ENCODE measurements at places on chromosomes 12 and 14.

GRCh38 chr14:34252227-34252626 lies 209.8 kb downstream of the SPTSSA start:
- DNase-seq, result no peak

- DNase-seq, result no peak
These were observed 15.0 kb upstream of the TMEM30B start for GRCh38 chr14:61296151-61296550.

DNA sequence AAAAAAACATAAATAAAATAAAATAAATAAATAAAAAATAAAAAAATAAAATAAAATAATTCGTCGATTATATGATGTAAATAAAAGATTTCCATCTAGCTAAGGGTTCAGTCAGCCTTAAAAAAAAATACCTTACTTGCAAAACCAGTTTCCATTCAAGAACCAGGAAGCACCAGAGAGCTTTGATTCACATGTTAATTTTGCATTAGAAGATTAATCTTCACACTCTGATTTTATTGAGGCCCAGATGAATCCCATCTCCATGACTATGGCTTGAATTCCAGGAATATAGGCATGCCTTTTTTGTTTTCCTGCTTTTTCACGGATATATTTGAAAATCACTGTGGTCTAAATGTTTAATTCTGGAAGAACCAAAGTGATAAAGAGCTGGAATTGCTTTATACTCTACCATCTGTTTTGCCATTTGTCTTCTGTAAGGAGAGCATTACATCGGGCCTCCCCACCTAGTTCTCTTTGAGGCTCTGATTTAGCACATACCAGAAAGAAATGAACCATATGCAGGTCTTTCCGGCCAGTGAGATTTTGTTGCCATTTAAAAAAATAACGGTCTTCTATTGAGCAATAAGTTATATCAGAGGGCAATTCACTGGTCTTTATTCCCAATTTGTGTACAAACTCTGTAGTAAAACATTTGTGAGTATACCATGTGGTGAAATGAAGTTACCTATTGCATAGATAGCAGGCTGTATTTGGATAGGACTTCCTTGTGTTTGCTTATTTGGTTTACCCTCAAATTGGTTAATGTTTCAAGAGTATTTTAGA lies 175.5 kb downstream of the AEBP2 start:
- peak; percentile 52 for DNase-seq

DNA sequence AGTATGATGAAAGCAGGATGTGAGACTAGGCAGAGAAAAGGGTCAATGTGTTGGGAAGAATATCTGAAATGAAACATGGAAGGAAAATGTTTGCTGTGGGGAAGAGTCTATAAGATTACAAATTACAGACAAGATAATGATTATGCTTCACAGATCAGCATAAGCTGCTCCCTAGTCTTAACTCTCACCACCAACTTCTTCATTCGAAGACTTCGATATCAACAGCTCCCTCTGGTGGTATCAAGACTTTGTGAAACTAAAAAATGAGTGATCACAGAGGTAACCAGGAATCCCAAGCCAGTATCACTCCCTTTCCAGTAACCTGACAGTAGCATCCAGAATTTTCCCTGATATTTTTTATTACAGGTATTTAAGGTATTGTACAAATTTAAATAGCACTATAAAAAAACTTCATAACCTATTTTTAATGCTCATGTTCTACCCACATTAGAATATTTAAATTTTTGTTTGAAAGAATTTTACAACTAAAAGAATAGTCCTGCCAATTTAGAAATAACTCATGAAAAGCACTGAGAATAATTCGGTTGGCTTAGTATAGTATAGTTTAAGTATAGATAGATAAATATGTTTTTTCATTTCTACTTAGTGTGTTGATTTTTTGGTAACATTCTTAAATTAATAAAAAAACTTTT lies 84.4 kb downstream of the C2CD5 start:
- DNase-seq, result peak; percentile 86

DNA sequence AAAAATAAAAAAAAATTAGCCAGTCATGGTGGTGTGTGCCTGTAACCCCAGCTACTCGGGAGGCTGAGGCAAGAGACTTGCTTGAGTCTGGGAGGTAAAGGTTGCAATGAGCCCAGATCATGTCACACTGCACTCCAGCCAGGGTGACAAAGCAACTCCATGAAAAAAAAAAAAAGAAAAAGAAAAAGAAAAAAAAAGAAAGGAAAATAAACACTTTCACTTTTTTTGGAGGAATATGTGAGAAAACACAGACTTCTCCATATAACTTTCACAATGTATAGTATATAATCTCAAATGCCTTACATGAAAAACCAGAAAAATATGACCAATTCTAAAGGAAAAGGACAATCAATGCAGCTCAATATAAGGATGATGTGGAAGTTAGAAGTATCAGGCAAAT lies 8.9 kb downstream of the CLECL1 start:
- no peak for DNase-seq

- DNase-seq, result peak; percentile 85
These were observed 117.6 kb downstream of the SCARB1 start for GRCh38 chr12:124745891-124746570.

DNA sequence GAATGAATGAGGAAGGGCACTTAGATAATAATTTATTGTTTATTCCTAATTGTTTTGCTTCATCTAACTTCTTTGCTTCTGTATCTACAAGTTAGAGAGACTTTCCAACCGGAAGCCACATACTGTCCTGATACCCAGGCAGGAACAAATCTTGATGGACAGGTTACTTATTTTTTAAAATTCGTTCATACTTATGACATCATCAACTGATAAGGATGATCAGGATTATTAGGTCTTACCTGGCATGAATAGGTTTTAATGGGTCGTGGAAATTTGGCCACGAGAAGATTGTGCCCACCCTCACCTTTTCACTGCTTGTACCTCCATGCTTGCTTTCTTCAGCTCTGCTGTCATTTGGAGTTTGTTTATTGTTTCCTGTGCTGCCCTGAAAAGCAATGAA lies 39.3 kb downstream of the SNRPF start:
- no peak for DNase-seq

DNA sequence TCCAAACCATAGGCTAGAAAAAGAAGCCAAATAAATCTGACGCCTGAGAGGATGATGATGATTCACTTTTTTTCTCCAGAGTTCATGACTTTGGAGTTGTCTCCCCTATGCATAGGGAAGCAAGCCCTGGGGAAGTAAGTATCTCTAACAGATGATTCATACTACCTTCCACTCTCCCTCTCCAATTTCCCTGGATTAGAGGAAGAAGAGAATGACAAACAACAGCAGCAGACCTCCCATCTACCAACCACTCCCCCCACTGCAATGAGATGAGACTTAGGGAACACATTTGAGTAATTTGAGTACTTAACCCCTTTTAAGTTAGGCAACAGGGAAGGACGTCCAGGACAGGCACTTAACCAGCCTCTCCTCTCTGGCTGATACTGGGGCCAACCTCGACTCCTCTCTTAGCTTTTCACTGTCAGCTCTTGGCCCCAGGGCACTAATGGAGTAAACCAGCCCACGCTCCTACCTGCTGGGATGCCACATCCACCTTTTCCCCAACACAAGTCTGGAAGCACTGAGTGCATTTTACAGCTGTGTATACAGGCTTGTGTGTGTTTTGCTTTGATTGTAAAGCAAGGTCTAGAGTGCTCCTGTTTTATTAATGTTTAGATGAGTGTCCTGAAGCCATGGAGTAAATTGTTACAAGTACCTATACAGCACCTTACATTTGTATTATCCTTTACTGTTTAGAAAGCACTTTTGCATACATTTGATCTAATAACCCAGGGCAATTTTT lies 180.7 kb downstream of the PHLDA1 start:
- DNase-seq, result peak; percentile 60

GRCh38 chr12:32512379-32512778 lies 113.0 kb downstream of the FGD4 start:
- DNase-seq, result no peak

DNA sequence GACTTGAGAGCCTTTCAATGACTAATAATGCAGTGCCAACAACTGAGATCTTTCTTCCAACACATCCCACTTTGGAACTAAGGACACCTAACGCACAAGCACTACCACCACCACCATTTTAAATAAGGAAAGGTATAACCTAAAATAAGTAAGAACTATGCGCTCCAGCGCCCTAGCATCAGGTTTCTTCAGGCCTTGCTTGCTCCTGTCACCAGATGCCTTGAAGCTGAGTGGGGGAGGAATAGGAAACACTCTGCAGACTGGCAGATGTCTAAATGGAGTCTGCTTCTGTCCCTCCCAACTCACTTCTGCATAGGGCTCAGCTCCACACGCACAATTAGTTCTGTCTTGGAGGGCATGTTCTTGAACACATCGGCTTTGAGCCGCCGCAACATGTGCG lies 15.1 kb downstream of the CHD4 start:
- no peak for DNase-seq

GRCh38 chr14:49865431-49865859 lies 12.9 kb upstream of the NEMF start:
- DNase-seq, result peak; percentile 78

- DNase-seq, result peak; percentile 61
These were observed 74.7 kb downstream of the NOC4L start for GRCh38 chr12:132218915-132219314.

DNA sequence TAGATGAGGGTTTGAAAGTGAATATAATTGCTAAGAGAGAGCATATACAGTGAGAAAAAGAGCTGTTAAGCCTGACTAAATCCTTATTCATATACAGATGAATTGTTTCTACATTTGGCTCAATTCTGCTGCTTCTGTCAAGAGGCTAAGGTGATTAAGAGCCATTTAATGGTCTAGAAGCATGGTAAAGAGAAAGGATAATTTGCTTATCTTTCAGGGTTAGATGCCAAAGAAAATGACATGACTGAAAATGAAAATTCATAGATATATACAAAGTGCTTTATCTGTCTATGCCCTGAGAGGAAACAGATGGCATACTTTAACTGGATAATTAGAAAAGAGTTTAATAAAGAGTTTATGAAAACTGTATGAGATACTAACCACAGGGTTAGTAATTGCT lies 834.9 kb downstream of the SLC6A15 start:
- no peak for DNase-seq

DNA sequence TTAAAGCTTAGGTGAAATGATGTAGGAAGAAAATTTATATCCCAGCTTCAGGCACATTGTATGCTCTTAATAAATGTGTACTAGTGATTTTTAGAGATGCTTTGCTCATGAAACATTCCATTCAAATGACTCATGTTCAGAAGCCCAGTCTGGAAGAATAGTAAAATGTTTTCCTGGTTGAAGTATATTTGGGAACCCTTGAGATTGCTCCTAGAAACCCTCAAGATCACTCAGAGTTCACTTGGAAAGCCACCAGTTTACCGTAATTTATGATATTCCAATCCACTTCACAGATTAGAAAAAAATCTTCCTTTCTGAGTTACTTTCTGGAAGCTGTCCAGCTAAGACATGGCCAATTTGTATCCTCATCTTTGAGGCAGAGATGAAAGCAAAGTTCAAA lies 186.4 kb downstream of the SYT10 start:
- no peak for DNase-seq

- DNase-seq, result no peak
These were observed 6.4 kb upstream of the GPHN start for GRCh38 chr14:66501592-66501991.

GRCh38 chr14:51621654-51622053 lies 30.1 kb upstream of the FRMD6 start:
- DNase-seq, result no peak

DNA sequence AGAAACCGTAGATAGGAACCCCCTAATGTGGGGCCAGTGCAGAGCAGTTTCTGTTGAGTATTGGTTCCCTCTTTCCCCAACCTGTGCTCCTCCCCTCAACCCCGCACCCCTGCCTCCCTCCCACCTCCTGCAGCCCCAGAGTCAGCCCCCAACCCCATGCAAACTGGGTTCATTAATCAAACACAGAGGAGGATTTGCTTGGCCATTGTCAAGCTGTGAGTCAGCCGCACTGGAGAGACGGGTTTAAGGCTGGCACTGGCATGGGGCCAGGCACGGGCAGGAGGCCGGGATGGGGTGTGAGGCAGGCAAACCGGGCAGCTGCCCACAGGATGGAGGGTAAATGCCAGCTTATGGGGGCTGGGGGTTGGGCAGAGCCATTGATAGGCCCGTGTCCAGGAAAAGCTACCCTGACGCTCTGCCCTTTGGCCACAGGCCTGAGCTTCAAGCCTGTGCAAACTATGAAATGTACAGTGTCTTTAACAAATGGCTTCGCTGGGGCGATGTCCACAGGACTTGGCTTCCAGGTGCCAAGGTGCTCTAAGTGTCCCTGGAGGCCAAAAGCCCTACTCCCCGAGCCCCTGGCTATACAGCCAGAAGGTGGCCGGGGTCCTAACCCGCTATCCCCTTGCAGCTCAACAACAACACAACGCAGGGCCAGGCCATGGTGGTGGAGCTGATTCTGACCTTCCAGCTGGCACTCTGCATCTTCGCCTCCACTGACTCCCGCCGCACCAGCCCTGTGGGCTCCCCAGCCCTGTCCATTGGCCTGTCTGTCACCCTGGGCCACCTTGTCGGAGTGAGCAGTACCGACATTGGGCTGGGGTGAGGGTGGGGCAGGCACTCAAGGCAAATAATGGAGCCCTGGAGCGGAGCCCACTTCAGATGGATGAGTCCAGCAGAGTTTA lies 1.4 kb downstream of the AQP5 start:
- DNase-seq, result peak; percentile 82

- DNase-seq, result no peak
These were observed 493.6 kb downstream of the PCNX1 start for GRCh38 chr14:71400871-71401321.

- DNase-seq, result no peak
These were observed 89.3 kb downstream of the KCNC2 start for GRCh38 chr12:75120311-75120711.

- no peak for DNase-seq
These were observed 328.0 kb downstream of the DPF3 start for GRCh38 chr14:72565917-72566316.

- DNase-seq, result no peak
These were observed 10.5 kb downstream of the GABARAPL1 start for GRCh38 chr12:10223208-10223607.

DNA sequence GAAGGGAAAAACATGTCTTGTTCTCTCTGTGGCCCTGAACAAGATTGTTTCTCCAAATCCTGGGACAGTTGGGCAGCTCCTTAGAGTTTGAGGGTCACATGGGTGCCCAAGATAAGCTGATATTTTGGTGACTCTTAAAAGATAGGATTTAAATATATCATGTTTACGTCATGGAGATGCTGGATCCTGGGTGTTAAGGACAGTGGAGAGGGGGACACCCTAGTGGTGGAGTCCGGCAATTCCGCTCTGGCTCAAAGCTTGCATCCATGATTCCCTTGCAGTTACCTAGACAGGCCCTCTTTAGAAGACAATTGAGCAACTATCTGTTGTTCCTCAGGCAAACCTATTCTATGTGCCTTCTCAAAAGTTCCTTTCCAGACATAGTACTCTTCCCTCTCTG lies 101.8 kb downstream of the CMKLR1 start:
- peak; percentile 32 for DNase-seq

- no peak for DNase-seq
These were observed 348.3 kb downstream of the GALC start for GRCh38 chr14:87644689-87645088.

DNA sequence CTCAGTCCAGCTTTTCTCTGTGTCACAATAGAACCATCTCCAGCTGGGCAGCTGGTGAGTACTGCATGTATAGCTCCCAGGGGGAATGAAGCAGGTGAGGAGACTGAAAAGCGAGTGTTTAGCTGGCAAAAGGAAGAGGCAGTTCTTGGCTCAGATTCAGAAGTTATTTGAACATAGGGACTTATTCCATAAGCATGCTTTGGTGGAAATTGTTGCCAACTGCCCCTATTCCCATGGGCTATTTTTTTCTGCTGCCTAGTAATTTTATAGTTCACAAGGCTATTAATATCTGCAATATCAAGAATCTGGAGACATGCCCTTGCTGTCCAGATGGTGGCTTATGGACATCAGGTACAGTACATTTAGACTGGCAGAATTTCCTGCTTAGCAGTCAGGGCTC lies 1112.7 kb downstream of the LRFN5 start:
- peak; percentile 37 for DNase-seq
